ENCODE measurements at places on chromosomes 1 and 21.

DNA sequence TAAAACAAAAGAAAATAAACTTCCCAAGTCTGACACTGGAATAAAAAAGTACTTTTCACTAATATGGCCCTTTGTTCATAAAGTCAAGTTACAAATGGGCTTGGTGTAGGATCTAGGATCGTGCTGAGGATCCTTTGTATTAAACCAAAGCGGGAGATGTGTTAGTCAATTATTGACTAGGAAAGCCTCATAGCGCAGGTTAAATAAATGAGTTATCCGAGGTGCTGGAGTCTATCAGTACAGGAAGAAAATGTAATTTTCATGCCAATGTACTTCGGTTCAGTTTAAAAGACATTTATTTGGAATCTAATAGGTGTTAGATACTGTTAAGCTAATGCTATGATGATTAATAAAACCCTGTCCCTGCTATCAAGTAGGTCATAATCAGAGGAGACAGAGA lies 101.8 kb downstream of the TNR start:
- DNase-seq, result no peak

GRCh38 chr1:36571106-36571505 lies 88.4 kb upstream of the CSF3R start:
- no peak for DNase-seq

DNA sequence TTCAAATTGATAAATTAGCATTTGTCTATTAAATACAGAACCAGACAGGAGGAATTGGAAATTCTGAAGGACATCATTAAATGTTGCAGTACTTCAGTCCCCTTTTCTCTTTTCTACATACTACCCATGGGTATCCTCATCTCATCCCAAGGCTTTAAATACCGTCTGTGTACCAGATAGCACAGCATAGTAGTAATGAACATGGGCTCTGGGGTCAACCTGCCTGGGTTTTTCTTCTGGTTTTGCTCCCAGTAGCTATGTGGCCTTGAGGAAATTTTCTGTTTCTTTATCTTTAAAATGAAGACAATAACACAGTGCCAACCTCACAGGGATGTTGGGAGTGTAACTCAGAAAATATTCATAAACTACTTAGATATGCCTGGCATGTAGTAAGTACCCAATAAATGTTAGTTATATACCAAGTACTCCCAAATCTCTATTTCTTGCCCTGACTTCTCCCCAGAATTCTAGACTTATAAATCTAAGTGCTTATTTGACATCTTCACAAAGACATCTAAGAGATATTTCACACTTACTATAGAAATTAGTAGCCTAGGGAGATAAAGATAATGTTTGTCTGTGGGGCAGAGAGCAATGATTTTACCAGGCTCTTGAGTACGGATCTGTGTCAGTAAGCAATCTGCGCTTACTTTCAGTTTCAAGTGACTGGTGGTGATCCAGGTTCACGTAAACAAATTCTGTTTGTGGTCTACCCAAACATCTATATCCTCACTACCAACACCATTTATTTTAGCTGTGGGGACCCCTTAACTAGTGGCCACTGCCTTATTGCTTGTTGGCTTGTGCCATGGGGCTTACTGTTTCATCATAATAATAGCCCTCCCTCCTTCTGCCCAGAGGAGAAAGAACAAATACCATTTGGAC lies 37.3 kb downstream of the VANGL2 start:
- DNase-seq, result no peak

DNA sequence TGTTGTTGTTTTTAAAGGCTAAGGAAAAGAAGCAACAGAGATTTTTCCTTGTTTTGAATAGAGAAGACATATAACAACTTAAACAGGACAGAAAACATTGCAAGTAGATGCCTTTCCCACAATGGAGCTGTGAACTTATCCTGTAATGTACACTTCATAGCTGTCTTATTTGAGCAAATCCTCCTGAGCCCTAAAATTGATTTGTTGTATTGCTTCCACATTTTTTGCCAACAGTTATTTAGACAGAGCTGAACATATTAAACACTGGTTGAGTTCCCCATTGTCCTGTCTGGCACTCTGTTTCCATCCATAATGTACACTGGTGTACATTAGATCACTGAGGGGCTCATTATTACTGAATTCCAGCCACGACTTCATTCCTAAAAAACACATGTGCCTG lies 32.2 kb downstream of the CACHD1 start:
- DNase-seq, result no peak

GRCh38 chr1:66000033-66000637 lies 207.4 kb downstream of the PDE4B start:
- DNase-seq, result no peak

- peak; percentile 13 for DNase-seq
These were observed 940 bp upstream of the PLA2G2C start for GRCh38 chr1:20187103-20187812.

DNA sequence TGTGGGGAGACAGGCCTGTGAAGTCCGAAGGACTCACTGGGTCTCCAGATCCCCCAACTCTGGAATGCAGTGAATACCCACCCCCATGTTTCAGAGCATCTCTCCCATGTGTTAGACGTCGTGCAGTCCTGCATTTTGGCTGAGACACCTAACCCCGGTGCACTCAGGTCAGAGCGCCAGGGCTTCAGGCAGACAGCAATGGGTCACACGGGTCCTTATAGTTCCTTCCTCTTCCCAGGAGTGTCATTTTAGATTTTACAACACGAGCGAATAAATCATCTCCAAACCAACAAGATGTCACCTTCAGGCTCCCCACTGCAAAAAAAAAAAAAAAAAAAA lies 5.1 kb downstream of the PRRX1 start:
- DNase-seq, result no peak

- DNase-seq, result no peak
These were observed 25.5 kb downstream of the GRIK1 start for GRCh38 chr21:29914326-29914725.

DNA sequence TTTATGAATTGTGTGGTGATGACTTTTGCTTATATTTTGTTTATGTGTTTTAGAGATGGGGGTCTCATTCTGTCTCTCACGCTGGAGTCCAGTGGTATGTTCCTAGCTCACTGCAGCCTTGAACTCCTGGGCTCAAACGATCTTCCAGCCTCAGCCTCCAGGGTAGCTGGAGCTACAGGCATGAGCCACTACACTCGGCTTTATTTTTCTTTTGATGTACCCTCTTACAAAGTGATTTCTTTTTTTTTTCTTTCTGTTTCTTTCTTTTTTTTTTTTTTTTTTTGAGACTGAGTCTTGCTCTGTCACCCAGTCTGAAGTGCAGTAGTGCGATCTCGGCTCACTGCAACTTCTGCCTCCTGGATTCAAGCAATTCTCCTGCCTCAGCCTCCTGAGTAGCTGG lies 46.8 kb downstream of the CD247 start:
- DNase-seq, result no peak

- no peak for DNase-seq
These were observed 40.5 kb downstream of the GLIS1 start for GRCh38 chr1:53698384-53698980.

GRCh38 chr1:239126884-239127283 lies 259.5 kb upstream of the CHRM3 start:
- no peak for DNase-seq

GRCh38 chr1:6004412-6005123 lies 12.3 kb upstream of the NPHP4 start:
- DNase-seq, result no peak

DNA sequence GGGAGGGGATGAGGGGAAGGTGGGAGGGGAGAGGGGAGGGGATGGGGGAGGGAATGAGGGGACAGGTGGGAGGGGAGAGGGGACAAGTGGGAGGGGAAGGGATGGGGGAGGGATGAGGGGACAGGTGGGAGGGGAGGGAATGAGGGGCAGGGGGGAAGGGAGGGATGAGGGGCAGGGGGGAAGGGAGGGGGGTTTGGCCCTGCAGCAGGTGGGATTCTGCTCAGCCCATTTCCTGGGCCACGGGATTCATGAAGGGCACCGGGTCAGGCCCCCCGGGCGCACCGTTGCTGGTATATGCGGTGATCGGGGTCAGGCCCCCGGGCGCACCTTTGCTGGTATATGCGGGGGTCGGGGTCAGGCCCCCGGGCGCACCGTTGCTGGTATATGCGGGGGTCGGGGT lies 15.1 kb upstream of the SAMD11 start:
- no peak for DNase-seq

GRCh38 chr21:35861661-35862060 lies 198.7 kb downstream of the SETD4 start:
- DNase-seq, result no peak

DNA sequence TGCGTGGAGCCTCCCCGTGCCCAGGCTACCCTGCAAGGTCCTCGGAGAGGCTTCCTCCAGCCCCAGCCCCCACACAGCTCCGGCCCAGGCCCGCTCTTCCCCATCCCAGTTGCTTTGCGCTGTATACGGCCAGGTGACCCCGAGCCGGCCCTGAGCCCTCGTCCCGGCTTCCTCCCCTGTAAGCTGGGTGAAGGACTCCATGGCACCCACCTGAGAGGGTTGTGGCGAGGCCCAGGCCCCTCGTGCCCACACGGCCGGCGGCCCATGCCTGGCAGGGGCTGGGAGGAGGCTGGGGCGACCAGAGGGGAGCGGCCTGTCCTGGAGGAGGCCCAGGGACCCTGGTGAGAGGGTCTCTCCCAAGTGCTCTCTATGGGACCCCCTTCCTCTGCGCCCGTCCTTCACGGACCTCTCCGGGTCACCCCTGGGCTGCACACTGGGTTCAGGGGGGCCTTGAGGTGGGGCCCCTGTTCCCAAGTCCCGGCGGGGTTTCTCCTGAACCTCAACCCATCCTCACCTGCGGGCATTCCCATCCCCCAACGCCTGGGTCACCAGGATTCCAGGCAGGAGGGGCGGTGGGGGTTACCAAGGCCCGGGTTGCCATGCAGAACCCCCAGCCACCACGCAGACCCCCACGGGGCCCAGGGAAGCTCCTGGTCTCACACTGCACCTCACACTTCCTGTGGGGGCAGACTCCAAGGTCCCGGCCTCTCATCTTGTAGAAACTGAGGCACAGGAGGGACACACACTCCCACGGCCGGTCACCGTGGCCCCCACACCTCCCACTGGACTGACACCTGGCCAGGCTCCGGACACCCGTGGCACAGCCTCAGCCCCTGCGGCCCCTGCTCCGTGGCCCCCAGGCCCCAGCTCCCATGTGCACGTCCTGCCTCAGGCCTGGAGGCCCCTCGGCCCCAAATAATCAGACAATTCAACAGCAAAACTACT lies 25.2 kb downstream of the COL6A1 start:
- DNase-seq, result no peak

- DNase-seq, result no peak
These were observed 72.7 kb upstream of the MUTYH start for GRCh38 chr1:45412899-45413298.

DNA sequence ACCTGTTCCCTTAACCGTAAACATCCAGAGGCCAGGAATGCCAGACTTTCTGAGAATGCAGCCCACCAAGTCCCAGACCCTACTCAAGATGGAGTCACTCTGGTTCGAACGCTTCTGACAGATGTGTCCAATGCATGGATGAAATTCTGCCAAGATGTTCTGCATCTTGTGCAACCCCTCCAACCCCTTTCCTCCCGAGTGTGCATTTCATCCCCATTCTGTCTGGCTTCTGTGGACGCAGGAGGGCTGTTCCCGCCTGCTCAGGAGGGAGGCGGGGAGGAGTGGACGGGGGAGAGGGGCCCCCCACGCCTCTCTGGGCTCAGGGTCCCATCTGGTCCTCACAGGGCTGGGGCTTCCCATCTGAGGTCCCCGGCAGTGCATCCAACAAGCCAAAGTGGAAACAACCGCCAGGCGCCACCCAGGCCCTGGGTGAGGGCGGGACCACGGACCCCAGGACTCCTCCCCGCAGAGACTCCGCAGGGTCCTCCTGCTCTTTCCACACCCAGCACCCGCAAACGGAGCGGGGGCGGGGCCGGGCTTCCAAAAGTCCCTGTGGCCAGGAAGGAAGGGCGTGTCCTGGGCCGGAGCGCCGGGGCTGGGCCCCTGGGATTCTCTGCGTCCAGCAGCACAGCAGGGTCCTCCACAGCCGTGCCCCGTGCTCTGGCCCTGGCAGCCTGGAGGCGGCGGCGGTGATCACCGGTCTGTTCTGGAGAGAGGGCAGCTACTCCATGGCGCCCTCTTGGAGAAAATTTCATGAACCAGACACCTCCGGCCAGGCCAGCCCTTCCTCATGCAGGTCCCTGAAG lies 27.8 kb upstream of the SUMO3 start:
- peak; percentile 50 for DNase-seq

- DNase-seq, result no peak
These were observed 74.5 kb downstream of the CLIC6 start for GRCh38 chr21:34743285-34743684.

- DNase-seq, result no peak
These were observed 62.8 kb downstream of the CNST start for GRCh38 chr1:246629030-246629429.

DNA sequence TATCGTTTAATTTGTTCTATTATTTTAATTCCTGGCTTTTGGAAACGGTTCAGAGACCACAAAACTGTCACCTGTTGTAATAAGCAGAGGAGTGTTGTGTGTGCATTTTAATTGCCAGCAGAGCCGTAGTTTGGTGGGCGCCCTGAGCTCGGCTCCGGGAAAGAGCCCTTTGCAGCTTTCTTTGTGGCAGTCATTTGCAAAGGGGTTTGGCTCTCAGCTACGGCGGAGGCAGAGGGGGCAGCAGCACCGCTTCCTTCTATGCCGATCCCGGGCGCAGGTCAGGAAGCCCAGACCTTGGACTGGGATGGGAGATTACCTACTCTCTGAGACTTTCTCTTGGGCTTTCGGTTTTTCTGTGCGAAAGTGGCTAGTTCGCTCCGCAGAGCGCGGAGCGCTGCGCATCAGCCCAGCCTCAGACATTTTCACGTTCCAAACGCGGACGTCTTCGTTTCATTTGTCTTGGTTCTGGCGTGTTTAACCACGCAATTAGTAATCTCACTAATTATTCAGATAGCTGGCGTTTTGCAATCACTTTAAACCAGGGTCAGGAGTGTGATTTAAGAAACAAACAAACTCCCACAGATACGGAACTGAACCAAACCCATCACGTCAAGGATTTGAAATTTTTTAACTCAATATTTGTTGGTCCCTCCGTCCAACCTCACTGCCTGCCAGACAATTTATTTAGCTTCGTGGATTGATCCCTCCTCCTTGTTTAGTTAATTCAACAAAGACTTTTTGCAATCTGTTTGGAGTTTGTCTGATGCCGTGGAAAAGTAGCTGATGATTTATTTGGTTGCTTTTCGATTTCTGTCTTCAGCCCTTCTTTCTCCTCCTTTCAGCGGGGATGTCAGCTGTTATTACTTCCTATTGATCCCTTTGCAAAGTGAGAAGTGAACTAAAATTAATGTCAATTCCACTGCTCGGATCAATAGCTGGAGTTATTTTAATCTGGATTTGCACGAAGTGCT lies 3.9 kb downstream of the RNF220 start:
- DNase-seq, result no peak
